ENCODE measurements at places on chromosomes 4 and X.

DNA sequence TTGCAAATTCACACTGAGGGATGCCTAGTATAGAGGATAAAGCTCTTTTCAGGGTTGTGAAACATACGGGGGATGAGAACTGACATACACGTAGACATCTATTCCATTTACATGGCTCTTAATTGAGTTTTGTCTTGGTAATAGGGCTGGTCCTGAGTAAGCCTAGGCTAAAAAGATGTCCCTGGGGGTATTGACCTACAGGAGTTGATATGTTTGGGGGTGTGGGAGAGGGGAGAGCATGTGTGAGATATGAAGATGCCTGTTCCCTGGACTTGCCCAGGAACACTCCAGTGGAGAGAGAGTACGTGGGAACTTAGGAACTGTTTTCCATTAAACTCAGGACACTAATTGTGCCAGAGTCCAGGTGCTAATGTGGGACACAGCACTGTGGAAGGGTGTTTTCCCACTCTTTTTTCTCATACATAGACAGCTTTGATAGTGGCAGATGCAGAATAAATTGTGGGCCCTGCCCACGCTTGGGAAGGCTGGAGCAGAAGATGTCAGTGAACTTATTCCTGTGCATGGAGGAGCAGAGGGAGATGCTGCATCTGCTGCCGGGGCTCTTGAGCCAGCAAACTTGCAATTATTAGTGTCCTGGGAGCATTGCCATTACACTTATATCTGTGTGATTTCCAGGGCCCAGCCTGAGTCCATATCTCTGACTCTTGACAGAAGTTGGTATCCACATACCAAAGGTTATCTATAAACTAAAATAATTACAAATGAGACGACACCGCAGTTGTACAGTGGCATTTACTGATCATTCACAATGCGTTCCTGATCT, 20.7 kb downstream of the SYNPO2 start:
- DNase-seq = no peak

GRCh38 chrX:134926864-134927263, 63.9 kb upstream of the SMIM10 start:
- no peak for DNase-seq

GRCh38 chr4:88166608-88167007, 8.2 kb upstream of the ABCG2 start:
- no peak for DNase-seq

- DNase-seq = no peak
Observed at GRCh38 chr4:74121643-74122579, 22.9 kb upstream of the CXCL2 start.

DNA sequence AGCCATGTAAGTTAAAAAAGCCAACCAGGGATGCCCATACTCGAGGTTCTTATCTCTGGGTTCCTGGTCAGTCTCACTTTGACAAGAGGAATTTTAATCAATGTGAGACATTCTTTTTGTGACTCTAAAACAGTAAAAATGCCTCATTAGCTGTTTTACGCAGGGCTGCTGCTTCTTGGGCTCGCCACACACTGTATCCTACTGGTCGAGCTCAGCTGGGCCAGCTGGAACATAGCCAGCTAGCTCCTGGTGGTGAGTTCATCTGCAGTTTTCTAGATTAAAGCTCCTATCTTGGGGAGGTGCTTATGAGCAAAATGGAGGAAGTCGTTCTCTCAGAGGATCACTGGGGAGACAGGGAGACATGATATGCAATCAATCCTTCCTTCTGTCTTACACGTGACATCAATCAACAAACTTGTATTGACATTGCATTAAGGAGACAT, 55.9 kb upstream of the LEF1 start:
- peak; percentile 36 for DNase-seq

GRCh38 chrX:149916745-149917392, 12.5 kb upstream of the HSFX4 start:
- no peak for DNase-seq

- no peak for DNase-seq
Observed at GRCh38 chr4:3421470-3421869, 20.3 kb upstream of the HGFAC start.

GRCh38 chrX:118756101-118756500, 28.7 kb downstream of the IL13RA1 start:
- peak; percentile 12 for DNase-seq

DNA sequence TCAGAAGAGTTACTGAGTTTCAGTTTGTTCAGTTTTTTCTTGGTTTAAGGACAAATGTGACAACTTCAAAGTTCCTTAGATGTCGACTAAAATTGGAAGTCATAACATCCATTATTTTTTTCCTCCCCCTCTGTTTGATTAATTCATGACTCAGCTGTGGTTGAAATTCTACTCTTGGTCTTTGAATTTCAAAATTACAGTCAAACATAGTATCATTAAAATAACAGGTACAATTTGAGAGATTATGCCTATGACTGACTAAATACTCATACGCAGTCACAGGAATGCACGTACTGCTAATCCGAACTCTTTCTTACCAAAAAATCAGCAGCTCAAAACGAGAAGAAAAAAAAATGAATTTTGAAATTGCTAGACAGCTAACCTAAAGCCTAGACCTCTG, 1434.8 kb downstream of the RAPGEF2 start:
- DNase-seq = peak; percentile 0

- DNase-seq = no peak
Observed at GRCh38 chr4:20678400-20678799, 21.9 kb upstream of the PACRGL start.

GRCh38 chr4:77893451-77893850, 30.8 kb downstream of the MRPL1 start:
- DNase-seq = no peak

DNA sequence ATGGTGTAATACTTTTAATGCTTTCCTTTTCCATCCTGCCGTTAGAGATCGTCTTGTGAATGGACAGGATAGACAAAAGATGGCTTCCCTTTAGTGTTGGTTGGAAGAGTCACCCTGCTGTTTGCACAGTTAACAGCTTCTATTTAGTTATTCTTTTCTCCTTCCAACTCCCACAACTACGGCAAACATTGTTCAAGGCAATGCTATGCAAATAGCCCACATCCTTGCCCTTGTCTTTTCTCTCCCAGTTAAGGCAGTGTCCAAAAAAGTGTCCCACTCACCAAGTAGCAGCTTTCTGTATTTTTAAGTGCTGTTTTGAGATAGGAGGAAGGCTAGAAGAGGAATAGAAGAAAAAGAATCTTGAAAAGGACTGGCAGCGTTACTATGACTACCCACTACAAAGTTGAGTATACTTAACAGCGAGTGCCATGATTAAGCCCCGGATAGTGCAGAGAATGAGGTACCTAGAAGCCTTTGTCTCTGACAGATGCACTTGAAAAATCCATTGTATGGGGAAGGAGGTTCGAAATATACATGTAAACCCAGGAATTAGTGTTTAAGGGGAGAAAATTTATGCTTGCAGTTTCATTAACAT, 12.1 kb upstream of the RUFY3 start:
- DNase-seq = peak; percentile 44

DNA sequence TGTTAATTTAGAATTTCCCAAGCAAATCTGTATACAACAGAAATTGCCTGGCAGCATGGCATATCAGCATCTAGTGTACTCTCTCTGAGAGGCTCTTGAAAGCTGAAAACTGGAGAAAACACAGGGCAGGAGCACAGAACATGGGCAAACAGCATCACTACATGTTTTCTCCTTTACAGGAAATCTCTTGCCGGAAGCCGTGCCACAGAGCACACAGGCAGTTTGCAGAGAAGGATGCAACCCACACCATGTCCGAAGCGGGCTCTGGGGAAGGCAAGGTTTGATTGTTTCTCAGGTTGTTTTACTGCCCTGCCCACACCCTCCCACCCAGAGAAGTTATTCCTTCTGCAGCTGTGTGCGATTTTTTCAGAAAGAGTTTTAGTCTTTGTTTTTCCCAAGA, 41.1 kb upstream of the FAM9C start:
- DNase-seq = no peak

GRCh38 chr4:3364634-3365314, 72.0 kb downstream of the RGS12 start:
- DNase-seq = no peak

DNA sequence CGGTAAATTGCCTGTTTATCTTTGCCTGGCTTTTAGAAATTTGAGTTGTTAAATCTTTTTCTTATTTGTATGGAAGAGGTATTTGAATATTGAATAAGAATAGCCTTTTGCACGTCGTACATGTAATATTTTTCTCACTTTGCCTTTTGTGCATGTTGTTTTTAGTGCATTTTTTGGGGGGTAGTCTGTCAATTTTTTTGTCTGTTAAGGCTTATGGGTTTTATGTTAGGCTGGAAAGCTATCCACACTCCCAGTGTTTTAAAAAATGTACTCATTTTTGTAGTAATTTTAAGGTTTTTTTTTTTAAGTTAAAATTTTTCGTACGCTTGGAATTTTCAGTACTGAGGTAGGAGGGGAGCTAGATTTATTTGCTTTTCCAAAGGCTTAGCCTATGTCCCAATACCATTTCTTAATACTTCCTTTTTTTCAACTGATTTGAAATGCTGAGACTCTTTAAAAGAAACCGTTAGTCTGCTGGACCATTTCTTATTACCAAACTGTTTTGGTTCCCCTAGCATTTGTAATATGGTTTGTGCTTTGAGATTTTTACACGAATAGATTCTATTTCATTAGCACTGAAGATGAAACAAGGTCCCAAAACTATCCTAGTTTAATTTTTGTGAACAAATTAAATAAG, 1.3 kb downstream of the HERC5 start:
- no peak for DNase-seq

DNA sequence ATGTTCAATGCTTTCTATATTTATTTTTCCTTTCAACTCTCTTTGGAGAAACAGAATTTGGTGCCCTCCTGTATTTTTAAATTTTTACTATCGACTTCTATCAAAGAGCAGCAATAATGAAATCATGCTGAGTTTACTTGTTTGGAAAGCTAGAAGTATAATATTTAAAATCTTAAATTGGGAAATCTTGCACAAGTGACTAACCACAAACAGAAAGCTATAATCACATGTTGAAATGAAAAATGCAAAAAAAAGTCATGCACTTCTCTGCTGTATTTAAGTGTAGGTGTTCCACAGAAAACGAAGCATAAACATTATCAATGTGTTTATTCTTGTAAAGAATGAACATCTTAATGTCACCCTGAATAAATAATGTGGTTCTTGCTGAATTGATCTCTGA, 306.1 kb downstream of the PCDH18 start:
- DNase-seq = no peak

GRCh38 chr4:100109921-100110320, 80.3 kb downstream of the DDIT4L start:
- DNase-seq = no peak

GRCh38 chr4:80069108-80069836, 3.8 kb downstream of the ANTXR2 start:
- DNase-seq = no peak

- peak; percentile 32 for DNase-seq
Observed at GRCh38 chrX:15645266-15645665, 19.3 kb downstream of the CLTRN start.

- peak; percentile 77 for DNase-seq
Observed at GRCh38 chrX:120790118-120790517, 85.5 kb downstream of the CT47B1 start.

GRCh38 chrX:48818098-48818497, 8.2 kb upstream of the ERAS start:
- no peak for DNase-seq

DNA sequence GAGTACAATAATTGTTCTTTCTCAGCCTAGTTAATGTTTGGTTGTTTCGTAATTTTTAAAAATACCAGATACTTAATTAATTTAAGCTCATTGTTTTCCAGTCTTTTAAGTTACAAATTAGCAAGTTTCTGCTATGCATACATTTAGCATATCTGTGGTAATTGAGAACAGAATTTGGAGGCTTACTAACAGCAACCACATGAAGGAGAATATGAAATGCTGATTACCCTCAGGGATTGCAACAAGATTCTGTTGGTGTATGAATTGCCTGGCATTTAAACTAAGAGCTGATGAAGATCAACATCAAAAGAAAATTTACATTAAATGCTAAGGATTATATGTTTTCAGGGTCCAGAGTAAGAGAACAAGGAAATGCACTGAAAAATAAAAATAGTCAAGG, 580.0 kb upstream of the INTU start:
- no peak for DNase-seq

DNA sequence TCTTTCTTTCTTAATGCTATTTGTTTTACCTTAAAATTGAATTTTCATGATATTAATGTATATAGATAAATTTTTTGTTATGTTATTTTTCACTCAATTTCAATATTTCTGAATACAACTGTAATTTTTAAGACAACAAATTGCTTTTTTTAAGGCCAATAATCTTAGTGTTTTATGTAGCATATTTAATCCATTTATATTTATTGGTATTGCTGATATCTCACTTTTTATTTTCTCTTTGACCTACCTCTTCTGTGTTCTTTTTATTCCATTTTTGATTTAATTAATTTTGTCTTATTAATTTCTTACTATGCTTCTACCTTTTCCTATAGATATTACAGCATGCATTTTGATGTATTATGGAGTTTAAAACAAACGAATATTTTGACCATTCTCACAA, 460.1 kb upstream of the AGA start:
- DNase-seq = no peak

GRCh38 chr4:110533590-110533910, 57.6 kb downstream of the ENPEP start:
- no peak for DNase-seq

GRCh38 chr4:107709916-107710315, 10.1 kb downstream of the PAPSS1 start:
- peak; percentile 24 for DNase-seq

DNA sequence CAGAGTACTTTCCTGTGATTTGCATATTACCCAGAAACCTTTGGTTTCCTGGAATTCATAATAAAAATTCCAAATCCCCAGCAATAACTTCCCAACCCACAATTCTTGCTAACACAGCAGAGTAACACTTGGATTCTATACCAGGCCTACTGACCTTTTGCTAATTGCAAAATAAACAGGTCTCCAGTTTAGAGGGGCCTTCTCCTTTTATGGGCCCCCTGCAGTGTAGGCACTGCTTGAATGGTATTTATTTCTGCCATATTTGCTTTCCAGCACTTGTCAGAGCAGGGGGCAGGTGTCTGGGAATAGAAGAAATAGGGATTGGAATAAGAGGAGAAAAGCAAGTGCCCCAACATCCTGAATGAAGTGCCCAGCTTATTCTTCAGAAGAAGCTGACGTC, 25.3 kb upstream of the GPC3 start:
- no peak for DNase-seq

GRCh38 chr4:126604268-126604867, 1028.4 kb upstream of the INTU start:
- DNase-seq = peak; percentile 40

- DNase-seq = no peak
Observed at GRCh38 chr4:153131596-153131995, 72.6 kb upstream of the TRIM2 start.

DNA sequence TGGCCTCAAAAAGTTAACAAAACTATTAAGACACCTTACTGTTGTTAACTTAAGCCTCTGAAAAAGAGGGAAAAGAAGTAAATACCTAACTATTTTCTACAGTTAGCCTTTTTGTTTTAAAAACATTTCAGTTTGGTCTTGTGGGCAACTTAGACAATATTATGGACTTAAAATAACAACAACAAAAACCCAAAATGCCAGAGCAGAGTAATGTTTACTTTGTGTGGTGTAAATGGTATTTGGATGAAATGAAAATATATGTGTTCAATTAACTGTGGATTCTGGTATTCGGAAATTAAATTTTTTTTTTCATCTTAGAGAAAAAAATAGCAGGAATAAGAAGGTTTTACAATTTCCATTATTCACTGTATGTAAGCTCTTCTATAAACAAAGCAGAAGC, 79.6 kb upstream of the NPNT start:
- no peak for DNase-seq

Data from M059J (cell line).